ENCODE measurements at places on chromosomes 2 and 18.

GRCh38 chr2:84870306-84870705 lies 10.6 kb downstream of the TRABD2A start:
- no peak for DNase-seq

DNA sequence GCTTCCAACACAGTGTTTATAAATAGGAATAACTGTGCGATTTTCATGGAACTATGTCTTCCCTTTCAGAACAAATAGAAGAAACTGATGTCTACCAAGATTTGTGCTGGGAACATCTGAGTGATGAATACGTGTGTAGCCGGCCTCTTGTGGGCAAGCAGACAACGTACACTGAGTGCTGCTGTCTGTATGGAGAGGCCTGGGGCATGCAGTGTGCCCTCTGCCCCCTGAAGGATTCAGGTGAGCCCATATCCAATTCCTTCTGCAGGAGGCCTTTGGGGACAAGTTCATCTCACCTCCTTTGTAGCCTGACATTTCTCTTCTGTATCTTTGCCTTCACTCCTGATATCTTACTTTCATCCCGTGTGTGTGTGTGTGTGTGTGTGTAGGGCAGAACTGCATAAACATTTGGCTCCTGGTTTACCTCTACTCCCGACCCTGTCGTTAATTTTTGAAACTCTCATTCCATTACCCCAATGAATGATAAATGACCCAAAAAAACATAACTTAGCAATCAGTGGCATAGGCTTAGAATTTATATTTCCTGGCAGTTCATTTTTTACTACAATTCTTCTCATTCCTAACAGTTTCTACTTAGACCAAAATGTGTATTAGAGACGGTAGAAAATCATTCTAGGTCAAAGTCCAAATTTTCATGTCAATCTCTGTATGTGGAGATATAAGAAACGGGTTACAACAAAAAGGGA lies 111.0 kb upstream of the RASGRP3 start:
- DNase-seq = no peak

DNA sequence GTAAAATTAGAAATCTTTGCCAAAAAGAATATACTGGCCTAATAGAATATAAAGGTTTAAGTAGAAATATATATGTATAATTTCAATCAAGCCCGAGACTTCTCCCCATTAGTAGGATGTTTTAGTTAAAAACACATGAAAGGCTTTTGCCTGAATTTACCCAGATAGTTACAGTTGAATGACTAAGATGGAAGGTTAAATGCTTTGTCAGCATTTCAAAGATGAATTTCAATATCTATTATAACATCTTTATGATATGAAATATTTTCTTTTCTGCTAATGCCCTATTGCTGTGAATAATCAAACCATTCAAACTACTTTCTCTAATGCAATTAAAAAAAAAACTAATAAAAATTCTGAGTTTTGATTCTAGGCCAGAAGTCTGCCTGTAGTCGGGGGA lies 18.0 kb upstream of the ABCA12 start:
- no peak for DNase-seq

- no peak for DNase-seq
These were observed 141.1 kb downstream of the SOCS6 start for GRCh38 chr18:70429847-70430500.

DNA sequence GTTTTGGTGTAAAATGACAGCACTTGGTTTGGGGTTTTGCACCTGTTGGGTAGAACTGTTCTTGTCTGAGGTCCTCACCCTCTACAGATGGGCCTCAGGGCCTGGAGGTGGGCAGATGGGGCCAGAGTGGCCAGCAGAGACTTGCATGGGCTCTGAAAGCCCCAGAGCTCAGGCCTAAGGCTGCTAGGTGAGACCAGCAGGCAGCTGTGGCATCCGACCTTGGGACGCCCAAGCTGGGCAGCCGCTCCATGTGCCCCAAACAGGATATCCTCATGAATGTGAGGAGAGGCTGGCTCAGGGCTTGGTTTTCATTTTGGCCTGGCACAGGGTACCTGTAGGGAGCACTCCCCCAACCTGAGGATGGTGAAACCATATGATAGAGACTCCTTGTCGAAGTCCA lies 38.3 kb downstream of the GBX2 start:
- no peak for DNase-seq

DNA sequence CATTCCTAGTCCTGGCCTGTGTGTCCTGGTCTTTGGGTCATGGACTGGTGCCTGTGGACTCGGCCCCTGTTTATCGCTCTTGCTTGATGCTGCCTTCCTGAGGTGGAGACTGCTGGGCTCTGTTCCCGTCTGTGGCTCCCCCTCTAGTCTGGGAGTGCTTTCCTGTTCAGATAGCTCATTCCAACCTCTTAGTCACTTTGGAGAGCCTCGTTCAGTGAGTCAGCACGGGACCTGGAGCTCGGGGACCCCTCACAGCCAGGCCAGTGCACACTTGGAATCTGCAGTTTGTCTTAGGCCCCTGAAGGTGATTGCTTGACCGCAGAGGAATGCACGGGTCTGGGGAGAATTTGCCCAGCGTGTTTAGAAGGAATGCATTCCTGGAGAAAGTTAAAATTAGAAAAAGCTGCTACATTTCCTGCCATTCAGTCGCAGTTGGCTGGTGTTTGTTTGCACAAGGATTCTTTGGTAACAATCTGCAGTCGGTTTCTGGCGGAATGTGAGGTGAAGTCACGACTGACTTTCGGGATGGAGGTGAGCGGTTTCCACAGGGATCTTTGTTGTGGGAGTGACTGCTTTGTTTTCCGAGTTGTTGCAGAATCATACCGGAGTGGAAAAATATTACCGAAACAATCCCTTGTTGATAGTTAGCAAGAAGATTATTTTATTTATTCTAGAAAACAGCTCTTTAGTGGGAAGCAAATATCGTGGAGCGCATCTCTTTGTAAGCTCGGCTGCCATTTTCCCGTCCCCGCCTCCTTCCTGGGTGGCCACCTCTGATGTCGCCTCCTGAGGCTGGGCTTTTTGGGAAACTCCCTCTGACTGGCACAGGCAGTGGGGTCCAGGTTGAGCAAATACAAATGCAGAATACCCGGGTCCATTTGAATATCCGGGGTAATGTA lies 29.6 kb downstream of the SH3BP4 start:
- DNase-seq = no peak

GRCh38 chr2:121485039-121485438 lies 45.6 kb upstream of the RNU4ATAC start:
- no peak for DNase-seq

All from activated T-cell treated with anti-CD3 and anti-CD28 coated beads for 4 hours (primary cell).